ENCODE measurements at places on chromosomes 16 and 17. TPM values are rescaled to one million over a fixed set of nuclear protein-coding genes. Genes with fewer than 3 reads are reported as not detected.

- DNase-seq, result no peak
These were observed 17.4 kb downstream of the MFSD6L start for GRCh38 chr17:8781776-8782175.

- no peak for DNase-seq
These were observed 11.5 kb upstream of the BAHCC1 start for GRCh38 chr17:81383504-81384421.

- no peak for DNase-seq
These were observed 41.6 kb downstream of the MYO1D start for GRCh38 chr17:32835291-32835761.

- no peak for DNase-seq
These were observed 23.0 kb upstream of the TNS4 start for GRCh38 chr17:40524243-40524965.

DNA sequence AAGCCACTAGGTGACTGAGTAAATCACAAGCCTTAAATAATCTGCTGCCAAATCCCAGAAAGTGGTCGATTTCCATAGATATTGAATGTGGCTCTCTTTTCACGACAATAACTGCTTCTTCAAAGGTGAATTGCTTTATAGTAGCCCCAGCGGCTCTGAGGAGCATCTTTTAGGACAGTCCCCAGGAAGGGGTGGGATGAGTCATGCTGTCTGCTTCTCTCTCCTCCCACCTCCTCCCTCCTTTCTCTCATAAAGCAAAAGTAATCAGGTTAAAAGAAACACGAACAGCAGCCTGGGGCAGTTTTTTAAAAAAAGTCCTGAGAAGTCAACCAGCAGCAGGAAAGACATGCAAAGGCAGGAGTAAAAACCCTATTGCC is 1.8 kb downstream of the KIAA0513 start:
- peak; percentile 81 for DNase-seq

Gene FOXC2
- 1.9 TPM for polyA plus RNA-seq

- DNase-seq, result peak; percentile 75
These were observed 28.2 kb upstream of the ADGRG1 start for GRCh38 chr16:57600048-57600835.

Gene PTX4
- 0.17 TPM for polyA plus RNA-seq

Gene CAMKK1
- 10.6 TPM for polyA plus RNA-seq

GRCh38 chr17:18949566-18949965 is 2.4 kb upstream of the SLC5A10 start:
- peak; percentile 34 for DNase-seq

- no peak for DNase-seq
These were observed 438 bp downstream of the RTN4RL1 start for GRCh38 chr17:2024572-2025219.

DNA sequence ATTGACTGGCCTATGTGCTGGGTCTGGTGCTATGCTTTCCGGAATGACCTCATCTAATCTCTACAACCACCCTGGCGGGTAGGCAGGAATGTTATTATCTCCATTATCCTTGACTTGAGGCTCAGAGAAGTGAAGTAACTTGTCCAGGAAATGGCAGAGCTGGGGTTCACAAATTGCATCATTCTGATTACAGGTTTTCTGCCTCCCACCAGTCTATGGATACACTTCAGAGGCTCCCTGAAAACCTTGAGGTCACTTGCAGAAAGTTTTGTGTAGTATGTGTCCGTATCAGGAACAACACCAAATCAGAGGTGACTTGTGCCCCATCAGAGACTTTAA is 19.1 kb downstream of the NOD2 start:
- no peak for DNase-seq

GRCh38 chr17:49696233-49696761 is 11.5 kb downstream of the SLC35B1 start:
- no peak for DNase-seq

DNA sequence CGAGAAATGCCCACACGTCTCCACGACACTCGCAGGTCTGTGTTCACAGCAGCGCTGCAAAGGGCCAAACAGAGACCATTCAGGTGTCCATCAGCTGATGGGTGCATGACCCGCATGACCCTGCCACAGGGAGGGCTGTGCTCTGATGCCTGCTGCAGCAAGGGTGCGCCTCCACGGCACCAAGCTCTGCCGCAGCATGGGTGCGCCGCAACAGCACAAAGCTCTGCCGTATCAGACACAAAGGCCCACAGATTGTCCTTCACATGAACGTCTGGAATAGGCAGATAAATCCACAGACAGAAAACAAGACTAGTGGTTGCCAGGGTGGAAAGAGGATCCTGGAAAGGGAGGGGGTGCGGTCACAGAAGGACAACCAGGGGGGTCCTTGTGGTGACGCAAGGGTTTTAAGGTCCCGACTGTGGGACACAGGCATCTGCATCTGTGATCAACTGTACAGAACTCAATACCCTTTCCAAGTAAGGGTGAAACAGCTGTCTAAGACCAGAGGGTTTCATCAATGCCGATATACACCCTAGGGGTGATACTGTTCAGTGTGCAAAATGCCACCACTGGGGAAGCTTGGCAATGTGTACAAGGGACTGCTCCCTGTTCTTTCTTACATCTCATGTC is 121.0 kb downstream of the ANKRD11 start:
- DNase-seq, result no peak

DNA sequence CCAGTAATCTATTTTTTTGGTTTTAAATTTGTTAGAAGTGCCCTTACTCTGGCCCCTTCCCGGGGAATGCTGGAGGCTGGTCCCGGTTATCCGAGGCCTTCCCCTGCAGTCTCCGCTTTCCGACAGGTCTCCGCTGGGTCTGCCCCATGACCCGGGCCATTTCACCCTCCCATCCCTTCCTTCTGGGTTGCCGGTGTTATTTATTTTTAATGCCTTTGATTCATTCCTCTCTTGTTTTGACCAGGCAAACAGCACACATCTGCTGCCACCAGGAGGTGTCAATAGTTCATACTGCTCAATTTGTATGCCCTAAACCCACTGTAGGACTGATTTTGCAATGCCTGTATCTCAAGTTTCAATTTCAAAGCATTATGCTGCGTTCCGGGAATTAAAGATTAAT is 113.2 kb upstream of the IRX5 start:
- no peak for DNase-seq

GRCh38 chr17:76585649-76586593 is at the start of gene ST6GALNAC2:
Gene ST6GALNAC2 (minus strand): TSS chr17:76585860. CDS start chr17:76585808, 52 bp downstream.
- DNase-seq, result peak; percentile 75

- DNase-seq, result no peak
These were observed 77.5 kb downstream of the GSG1L start for GRCh38 chr16:27985981-27986380.

Gene CSH1
- polyA plus RNA-seq, result not detected

DNA sequence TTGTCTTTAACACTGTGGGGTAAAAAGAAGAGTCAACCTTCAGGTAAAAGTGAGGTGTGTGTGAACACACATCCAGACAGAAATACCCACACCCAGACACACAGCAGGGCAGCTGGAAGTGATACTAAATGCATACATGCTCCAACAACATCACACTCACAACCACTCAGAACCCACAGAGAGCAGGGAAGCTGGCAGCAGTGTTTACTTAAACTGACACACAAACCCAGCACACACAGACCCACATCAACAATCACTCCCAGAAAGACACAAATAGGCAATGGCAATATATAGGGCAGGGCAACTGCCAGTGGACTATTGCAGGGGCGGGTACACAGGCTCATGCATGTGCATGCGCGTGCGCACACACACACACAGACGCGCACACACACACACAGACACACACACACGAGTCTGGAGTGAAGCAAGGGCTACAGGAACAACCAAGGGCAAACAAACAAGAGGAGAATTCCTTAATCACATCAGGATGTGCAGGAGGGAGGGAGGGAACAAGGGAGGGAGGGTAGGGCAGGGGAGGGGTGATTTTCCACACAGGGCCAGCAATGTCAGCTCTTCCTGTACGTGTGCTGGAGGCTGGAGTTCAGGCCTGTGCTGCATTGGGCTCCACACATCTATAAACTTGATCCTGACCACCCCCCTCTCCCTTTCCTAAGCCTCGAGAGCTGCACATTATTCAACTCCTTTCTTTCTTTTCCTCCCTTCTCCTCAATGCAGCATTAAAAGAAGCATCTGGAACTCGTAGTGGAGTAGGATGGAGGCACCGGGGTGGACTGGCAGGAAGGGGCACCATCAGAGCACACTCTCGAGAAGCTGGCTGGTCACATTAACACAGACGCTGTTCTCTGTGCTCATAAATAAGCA is 30.1 kb downstream of the HIC1 start:
- peak; percentile 84 for DNase-seq

DNA sequence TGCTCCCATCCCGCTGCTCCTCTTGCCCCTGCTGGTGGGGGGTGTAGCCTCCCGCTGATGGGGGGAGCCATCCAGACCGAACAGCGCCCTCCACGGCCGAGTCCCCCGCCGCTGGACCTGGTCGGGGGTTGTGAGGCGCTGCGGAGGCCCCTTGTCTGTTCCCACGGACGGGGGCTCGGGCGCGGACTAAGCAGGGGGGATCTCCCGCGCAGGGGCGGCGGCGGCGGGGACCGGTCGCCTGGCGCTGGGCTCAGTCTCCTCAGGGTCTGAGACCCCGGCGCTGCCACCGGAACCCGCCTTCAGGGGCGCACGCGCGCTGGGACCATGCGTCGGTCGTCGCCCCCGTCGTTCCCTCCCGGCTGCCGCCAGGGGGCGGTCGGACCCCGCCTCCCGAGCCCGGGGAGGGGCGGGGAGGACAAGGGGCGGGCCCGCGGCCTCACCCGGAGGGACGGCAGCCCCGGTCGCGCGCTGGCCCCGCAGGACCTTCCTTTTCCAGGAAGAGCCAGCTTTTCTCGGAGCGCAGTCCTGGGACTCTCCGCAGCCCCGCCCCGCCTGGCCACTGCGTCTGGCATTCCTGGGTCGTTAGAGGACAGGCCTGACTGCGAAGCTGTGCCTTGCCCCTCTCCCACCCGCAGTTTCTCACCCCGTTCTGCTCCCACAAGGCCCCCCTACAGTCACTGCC is 6.3 kb upstream of the IL32 start:
- peak; percentile 89 for DNase-seq

- no peak for DNase-seq
These were observed 120.6 kb downstream of the XYLT1 start for GRCh38 chr16:17350207-17350606.

Gene CLEC19A
- polyA plus RNA-seq, result not detected
